Skin of body (tissue), 3 donors: ENCODE measurements at places on chromosomes 6 and 20.

GRCh38 chr20:14991023-14991422, 653.6 kb upstream of the FLRT3 start:
- no peak for DNase-seq

DNA sequence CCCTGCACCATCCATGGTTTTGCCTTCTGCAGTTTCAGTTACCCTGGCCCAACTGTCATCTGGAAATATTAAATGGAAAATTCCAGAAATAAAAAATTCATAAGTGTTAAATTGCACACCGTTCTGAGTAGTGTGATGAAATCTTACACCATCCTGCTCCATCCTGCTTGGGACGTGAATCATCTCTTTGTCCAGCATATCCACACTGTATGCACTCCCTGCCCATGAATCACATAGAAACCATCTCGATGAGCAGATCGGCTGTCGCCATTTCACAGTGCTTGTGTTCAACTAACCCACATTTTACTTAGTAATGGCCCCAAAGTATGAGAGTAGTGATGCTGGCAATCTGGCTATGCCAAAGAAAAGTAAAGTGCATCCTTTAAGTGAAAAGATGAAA, 105.9 kb upstream of the ID4 start:
- no peak for DNase-seq

DNA sequence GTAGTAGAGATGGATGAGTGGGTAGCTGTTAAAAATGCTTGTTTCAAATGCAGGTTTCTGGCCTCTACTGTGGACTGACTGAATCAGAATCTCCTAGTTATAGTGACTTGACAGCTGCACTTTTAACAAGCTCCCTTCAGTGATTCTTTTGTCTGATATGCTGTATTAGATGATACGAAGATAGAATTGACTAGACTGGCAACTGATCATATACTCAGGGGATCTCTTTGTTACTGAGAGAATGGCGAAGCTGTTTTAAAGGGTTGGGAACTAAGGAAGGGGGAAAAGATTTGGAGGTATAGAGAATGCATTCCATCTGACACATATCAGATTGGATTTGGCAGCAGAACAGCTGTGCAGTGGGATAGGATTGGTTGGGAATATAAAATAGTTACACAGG, 7.0 kb downstream of the ENPP4 start:
- DNase-seq = no peak

DNA sequence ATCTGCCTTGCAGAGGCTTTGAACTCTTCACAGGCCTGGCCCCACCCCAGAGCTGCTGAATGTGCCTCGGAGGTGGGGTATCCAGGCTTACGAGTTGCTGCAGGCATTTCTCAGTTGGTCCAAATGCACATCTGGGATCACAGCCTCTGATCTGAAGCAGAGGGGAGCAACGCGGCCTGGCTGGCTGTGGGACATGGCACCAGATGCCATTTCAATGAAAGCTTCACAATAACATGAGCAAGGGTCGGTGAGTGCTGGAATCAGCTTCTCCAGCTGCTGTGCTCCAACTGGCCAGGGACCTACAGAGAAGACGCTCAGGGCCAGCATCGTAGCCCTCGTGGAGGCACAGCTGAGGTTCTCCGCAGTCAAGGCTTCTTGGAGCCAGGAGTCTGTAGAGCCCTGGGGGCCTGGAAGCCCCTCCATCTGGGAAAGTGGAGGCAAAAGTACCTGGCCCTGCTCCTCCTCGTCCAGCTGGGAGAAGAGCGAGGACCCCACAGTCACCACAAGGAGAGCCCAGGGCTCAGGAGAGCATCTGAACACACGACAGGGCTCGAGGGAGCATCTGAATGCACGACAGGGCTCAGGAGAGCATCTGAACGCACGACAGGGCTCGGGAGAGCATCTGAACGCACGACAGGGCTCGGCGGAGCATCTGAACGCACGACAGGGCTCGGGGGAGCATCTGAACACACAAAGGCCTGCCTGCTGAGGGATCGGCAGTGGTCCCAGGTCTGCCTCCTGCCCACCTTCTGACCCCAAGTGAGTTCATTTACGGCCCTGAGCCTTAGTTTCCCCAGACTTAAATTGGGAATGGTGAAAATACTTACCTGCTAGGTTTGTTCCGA, 165.2 kb downstream of the DLL1 start:
- DNase-seq = no peak

DNA sequence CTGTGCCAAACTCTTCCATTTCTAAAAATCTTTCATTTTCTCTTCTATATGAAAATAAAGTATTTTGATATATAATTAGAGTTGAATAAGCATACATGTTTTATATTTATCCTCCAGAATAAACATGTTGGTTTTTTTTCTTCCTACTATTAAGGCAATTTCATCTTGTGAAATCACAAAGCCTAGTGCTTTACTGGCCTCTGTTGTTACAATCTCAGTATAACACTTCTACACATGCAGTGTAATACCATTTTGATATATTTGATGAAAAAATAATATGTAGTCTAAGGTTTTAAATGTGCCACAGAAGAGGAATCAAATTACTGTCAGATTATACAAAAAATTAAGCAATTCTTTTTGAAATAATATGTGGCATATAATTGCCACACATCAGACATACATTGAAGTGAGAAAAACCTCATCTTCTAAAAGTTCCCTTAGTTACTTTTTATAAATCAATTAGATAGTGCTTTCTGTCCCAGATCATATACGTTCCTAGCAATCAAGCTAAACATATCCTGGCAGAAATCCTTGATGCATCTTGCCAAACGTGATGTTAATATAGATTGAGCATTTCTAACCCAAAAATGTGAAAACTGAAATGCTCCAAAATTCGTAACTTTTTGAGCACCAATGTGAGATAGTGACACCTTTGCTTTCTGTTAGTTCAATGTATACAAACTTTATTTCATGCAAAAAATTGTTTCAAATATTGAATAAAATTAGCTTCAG, 225.1 kb upstream of the MANEA start:
- no peak for DNase-seq

- DNase-seq = no peak
These were observed 88.3 kb downstream of the CD24 start for GRCh38 chr6:106886081-106886843.

DNA sequence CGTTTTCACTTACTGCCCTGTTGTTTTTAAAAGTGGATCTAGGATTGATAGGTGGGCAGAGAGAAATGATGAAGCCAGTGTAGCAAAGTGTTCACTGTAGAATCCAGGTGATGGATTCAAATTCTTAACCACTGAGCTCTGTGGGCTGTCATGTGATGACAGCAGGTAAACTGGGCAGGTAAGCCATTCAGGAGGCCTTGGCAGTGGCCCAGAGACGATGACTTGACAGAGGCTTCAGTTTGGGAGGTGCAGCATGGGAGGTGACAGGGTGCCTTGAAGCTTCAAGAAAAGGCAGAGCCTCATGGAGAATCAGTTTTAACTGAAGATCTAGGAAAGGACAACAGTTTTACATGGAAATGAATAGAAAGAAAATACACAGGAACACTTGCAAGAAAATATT, 2.0 kb downstream of the NAA20 start:
- DNase-seq = no peak

- peak; percentile 25 for DNase-seq
These were observed 3.5 kb upstream of the PLCG1 start for GRCh38 chr20:41133709-41134361.

- no peak for DNase-seq
These were observed 99.9 kb downstream of the OTOR start for GRCh38 chr20:16848061-16848460.

- DNase-seq = peak; percentile 4
These were observed 18.0 kb downstream of the ELOVL2 start for GRCh38 chr6:11025921-11026635.

DNA sequence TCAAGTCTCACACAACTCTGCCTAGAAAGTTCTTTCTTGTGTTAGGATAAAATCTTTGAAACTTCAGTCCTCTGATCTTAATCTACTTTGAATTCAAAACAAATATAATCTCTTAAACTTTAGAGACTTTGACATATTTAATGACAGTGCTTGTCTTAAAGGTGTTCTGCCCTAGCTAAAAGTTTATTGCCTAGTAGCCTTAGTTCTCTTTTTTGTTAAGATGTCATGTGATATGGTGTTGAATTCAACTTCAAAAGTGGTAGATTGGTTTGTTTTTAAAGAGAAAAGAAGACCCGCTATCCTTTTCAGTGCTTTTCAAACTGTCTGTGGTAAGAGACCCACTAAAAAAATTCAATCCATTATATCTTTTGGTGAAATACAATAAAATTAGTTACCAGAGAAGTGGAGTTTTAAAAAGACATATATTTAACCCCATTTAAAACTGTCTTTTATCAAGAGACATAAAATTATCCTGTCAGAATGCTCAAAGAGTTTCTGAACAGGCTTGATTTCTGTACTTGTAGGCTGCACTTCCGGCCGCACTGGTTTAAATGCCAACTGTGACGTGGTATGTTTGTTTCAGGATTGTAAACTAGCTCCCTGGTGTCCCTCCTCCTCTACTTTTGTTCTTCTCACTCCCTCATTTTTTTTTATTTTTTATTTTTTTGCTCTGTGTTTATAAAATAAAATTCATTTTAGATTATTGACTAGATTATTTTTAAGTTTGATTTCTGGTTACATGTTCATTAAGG, 76.5 kb downstream of the QKI start:
- DNase-seq = peak; percentile 36

DNA sequence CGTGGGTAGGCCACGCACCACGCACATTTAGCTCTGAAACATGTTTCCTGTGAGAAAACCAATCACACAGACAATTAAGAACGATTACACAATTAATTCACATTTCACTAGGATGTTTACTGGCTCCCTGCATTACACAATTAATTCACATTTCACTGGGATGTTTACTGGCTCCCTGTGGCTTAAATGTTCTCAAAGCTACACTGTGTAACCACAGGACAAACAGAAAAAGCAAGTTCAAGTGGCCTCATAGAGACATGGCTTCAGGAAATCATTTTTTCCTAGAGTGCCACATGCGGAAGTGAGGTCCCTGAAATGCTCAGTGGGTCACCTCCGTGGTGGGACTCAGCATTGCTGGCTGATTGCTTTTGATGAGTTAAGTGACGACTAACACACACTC, 61.7 kb upstream of the XRN2 start:
- DNase-seq = no peak

GRCh38 chr6:49565855-49566254, 15.4 kb downstream of the C6orf141 start:
- DNase-seq = no peak

GRCh38 chr20:2603816-2604505, 48.5 kb upstream of the NOP56 start:
- DNase-seq = no peak

GRCh38 chr6:20589266-20589665, 55.0 kb downstream of the CDKAL1 start:
- peak; percentile 6 for DNase-seq

DNA sequence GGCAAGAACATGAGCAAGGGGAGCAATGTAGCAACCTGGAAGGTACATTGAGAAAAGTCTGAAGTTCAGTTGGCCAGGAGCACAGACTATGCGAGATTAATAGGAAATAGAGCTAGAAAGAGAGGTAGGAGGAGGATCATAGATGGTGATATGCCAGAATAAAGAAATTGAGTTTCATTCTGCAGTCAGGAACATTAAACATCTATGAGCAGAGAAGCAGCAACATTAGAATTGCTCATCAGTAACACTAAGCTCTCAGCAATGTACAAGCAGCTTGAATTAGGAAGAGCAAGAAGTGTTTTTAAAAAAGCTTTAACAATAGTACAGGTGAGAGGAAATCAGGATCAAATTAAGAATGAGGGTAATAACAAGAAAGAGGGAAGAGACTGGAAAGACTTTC, 467.9 kb downstream of the PHF3 start:
- no peak for DNase-seq

DNA sequence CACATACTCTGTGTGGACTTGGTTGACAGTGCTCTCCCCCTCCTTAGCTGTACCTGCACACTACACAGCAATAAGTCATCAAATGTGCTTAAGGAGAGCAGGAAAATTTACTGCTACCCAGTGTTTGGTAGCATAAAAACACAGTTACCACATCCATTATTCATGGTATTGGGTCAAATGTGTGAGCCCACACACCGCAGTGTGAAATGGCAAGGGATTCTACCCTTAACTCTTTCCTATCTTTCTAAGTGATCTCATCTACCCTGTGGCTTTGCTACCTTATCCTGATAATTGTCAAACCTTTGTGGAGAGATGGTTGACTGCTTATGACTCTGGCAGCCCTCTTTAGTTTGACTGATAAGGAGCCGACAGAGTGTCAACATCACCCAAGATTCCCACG, 47.6 kb downstream of the STX11 start:
- no peak for DNase-seq

DNA sequence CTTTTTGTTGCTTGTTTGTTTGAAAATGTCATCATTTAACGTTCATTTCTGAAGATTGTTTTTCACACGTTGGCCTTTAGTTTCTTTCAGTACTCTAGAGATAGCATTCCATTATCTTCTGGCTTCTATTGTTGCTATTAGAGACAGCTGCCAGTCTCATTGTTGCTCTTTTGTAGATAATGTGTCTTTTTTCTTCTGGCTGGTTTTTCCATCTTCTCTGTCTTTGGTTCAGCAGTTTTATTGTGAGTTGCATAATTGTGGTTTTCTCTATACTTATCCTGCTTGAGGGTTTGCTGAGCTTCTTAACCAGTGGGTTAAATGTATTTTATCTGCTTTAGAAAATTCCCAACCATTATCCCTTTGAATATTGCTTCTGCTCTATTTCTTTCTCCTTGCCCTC, 23.2 kb upstream of the AIG1 start:
- no peak for DNase-seq

DNA sequence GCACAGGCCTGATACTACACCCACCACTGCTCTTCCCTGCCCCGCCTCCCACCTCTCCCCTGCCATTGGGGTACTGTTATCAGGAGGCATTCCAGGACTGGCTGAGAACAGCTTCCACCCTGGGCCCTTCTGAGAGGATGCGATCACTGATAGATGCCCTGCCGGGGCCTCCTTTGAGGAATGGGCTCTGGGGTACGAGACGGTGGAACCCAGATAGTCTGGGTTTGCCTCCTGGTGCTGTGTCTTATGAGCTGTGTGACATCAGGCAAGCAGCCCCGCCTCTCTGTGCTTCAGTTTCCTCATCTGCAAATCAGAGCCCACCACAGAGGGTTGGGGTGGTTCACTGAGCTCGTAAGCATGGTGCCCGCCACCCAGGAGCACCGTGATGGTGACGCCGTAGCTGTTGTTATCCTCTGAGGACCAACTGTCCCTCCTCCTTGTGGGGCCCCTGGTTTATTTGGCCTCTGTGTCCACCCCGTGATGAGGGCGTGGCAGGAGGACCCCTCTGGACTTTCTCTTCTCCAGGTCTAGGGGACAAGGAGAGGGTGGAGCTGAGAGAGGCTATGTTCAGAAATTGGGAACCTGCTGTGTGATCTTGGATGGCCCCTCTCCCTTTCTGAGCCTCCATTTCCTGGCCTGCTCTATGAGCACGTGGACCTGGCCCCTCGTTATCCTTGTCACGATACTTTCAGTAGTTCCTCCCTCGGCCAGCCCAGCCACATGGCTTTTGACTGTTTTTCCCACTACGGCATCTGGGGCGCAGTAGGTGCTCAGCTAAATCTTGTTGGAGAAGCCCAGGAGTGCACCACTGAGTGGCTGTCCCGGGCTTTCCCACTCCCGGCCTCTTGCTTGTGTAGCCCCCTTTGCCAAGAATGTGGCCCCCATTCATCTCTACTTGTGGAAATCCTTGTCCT, 18.3 kb downstream of the SRC start:
- DNase-seq = no peak

GRCh38 chr6:35954333-35954732, 33.4 kb upstream of the SRPK1 start:
- no peak for DNase-seq
